Activated CD8-positive, alpha-beta memory T cell treated with anti-CD3 and anti-CD28 coated beads for 48 hours (primary cell): ENCODE measurements at places on chromosomes 6 and 20.
A peak's percentile ranks its signal among the peaks of the same experiment; 100 is the strongest.

GRCh38 chr20:12207875-12208274 lies 290.2 kb downstream of the BTBD3 start:
- DNase-seq = no peak

- peak; percentile 12 for DNase-seq
These were observed 88.2 kb downstream of the ZFP64 start for GRCh38 chr20:52103335-52103912.

DNA sequence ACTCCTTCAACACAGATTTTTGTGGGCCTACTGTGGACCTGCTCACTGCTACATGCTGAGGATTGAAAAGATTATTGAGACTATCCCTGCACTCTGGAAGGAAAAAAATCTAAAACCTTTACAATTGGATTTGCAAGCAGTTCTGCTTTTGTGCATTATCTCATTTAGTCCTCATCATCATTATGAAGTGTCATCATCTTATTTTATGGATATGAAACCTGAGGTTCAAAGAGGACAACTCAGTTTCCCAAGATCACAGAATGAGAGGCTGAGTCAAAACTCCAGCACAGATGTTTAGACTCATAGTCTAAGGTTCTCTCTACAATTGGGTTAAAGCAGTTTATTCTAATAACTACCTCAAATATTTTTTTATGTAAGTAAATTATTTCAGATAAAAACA lies 160.2 kb upstream of the MARCKS start:
- no peak for DNase-seq

DNA sequence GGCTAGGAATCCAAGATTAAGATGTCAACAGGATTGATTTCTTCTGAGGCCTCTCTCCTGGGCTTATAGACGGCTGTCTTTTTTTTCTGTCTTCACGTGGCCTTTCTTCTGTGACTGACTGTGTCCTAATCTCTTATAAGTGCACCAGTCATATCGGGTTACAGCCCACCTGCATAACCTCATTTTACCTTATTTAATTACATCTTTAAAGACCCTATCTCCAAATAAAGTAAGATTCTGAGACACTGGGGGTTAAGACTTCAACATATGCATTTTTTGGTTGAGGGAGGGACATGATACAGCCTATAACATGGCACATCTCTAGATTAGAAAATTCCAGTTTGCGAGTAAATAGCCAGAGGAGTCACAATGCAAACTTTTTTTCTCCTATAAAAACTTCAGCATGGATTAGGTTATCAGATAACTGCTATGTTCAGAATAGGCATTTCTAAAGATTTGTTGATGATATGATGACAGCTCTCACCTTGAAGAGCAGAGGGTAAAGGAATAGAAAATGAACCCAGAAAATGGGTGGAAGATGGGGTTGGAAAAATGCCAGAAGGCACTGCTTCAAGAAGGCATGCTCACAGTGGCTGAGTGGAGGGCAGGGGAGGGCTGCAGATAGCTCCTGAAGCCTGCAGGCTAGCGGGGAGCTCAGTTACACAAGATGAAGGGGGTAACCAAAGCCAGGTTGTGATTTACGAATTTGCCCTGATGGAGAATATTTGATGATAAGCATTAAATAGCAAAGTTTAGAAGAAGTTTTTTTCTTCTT lies 8.7 kb upstream of the PDE7B start:
- DNase-seq = no peak

DNA sequence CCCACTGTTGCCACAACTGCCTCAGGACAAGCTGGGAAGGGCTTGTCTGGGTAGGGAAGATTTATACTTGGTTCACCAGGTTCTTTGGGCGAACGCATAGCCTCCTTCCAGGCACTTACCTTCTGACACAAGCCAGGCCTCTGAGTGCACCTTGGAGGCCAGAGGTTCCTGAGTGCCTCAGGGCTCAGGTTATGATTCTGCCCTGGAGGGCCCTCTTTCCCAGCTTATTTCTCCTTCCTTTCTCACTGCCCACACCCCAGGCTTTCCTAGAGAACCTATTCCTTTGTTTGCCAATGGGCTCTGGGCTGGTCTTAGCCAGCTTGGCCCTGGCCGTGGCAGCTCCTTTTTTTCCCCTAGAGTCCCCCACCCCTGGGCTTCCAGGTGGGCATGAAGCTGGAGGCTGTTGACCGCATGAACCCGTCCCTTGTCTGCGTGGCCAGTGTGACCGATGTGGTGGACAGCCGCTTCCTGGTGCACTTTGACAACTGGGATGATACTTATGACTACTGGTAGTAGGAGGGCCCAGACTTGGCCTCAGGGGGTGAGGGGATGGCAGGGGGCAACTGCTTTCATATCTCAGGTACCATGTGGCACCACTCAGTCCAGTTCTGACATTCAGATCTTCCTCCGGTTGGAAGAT lies 25.0 kb downstream of the L3MBTL1 start:
- DNase-seq = no peak

DNA sequence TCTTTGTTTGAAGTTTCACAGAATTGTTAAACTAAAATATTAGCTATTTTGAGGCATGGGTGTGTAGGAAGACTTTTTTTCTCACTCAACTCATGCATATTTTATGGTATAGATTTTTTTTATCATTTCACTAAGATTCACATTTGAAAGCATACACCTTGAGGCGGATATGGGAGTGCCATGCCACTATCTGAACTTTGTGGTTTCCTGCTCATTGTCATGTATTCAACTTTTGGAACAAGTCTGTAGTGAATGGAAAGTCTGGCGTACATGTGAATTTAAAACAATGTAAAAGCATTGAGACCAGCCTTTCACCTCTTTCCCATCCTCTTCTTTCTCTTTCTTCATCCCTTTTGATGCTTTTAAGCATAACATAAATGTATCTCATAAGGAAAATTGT lies 147.9 kb downstream of the TPBG start:
- DNase-seq = no peak

- no peak for DNase-seq
These were observed 3.4 kb downstream of the OXT start for GRCh38 chr20:3074812-3075211.

DNA sequence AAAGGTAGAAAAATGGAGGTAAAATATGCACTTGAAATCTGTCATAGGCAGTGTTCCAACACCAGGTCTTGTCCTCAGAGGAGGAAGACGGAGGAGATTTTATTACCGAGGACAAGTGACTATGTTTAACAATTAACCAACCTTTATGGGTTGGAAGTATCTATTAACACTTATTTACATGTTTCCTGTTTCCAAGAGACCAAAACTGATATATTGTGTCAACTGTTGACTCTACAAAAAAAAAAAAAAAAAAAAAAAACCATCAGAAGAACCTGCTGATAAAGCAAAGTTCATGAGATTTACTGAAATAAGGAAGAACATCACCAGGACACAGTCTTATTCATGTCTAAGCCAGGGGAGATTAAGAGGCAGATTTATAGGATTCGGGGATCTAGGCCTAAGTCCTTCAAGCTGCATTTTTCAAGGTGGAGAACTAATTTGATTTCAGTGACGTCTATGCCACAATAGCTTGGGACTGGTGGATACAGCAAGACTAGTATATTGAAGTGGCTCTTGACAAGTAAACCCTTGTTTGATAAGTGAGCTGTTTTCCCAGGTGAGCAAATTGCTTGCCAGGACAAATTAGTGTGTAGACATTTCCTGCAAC lies 126.6 kb upstream of the NAA20 start:
- DNase-seq = no peak

GRCh38 chr20:58518387-58518786 lies 3.2 kb upstream of the APCDD1L start:
- no peak for DNase-seq

GRCh38 chr6:137363805-137364138 lies 130.4 kb downstream of the OLIG3 start:
- DNase-seq = no peak

- DNase-seq = no peak
These were observed 42.8 kb downstream of the GPR6 start for GRCh38 chr6:110020888-110021287.

GRCh38 chr20:46226602-46227001 lies 81.7 kb downstream of the CDH22 start:
- DNase-seq = no peak

GRCh38 chr6:18413381-18413780 lies 26.2 kb downstream of the RNF144B start:
- no peak for DNase-seq

DNA sequence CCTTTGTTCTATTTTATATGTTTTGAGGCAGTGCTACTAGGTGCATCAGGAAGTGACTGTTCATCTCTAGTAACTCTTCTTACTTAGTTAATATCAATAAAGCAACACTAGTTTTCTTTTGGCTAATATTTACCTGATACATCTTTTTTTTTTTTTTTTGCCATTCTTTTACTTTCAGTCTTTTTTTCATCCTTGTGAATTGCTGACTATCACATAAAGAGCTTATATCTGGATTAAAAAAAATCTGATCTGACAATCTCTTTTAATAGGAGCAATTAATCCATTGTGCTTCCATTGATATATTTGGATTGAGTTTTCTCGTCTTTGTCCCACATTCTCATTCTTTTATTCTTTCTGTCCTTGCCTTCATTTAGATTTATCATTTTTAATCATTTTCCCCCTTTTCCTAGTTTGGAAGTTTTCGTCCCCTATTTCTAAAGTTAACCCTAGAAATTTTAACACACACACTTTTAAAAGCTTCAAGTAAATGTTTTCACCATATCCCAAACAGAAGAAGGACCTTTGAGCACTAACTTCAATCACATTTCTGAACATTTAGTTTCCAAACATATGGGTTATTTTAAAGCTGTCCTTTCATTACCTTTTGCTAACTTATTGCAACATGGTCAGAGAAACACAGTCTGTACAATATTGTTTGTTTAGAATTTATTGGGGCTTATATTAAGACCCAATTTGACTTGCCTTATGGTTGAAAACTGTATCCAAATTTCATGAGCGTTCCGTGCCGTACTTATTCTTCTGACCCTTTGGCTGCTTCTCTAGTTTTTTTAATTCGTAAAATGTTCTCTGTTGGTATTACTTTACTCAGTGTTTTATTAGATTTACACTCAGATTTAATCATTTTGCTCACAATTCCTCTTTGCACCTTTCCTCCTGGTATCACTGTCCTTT lies 63.0 kb downstream of the SYCP2L start:
- no peak for DNase-seq

DNA sequence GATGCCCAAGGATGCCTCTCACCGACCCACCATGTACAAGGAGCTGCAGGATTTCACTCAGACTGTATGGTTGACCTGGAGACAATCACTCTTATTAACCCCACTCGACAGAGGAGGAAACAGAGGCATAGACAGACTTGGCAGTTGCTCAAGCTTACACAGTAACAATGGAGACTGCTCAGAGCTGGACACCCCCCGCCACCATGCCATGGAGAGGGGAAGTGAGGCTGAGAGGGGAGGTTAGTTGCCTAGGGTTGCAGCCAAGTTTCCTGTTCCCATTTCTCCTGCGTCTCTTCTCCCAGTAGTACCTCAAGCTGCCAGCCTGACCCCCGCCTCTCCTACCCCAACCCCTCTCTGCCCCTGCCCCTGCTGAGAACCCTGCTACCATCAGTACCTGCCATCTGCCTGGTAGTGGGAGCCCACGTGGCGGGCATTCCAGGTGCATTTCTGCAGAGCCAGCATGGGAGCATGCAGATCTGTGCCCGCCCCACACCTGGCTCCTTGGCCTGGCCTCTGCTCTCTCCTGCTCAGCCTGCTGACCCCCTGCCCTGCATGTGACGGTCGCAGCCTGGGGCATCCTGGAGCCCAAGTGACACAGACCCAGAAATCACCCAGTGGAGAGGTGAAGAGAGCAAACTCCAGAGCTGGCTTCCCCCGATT lies 157.7 kb downstream of the PREX1 start:
- DNase-seq = no peak

- no peak for DNase-seq
These were observed 9.8 kb downstream of the VEGFA start for GRCh38 chr6:43779852-43780236.

GRCh38 chr20:37737826-37738420 lies 44.1 kb downstream of the CTNNBL1 start:
- no peak for DNase-seq

DNA sequence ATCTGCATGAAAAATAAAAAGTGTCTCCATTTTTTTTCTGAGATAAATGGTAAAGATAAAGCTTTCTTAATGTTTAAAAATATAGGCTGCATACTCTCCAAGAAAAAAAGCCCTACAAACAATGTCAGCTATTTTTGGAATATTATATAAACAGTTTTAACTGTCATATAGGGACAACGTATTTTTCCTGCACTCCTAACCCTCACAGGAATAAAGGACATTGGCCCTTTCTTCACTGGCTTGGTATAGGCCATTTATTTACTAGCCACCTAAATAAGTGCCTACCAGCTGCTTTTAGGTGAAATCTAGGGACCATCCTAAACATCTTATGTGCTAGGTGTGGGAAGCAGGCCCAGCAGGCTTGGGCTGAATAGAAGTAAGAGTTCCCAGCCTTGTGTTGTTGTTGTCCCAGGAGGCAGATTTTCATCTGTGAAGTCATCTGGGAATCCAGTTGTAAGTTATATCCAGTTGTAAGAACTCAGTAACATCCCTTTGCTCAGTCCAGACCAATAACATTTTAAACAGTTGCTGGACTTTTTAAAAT lies 21.3 kb downstream of the FOXO3 start:
- DNase-seq = no peak

GRCh38 chr20:45905505-45906079 lies 6.4 kb downstream of the PLTP start:
- DNase-seq = no peak

DNA sequence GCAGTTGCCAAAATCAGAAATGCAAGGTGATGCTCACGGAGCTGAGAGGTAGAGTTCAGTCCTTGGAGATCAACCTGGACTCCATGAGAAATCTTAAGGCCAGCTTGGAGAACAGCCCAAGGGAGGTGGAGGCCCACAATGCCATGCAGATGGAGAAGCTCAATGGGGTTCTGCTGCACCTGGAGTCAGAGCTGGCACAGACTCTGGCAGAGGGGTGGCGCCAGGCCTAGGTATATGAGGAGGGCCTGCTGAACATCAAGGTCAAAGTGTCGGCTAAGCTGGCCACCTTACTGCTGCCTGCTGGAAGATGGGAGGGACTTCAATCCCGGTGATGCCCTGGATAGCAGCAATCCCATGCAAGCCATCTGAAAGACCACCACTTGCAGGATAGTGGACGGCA lies 23.9 kb upstream of the FUT9 start:
- no peak for DNase-seq

- no peak for DNase-seq
These were observed 20.1 kb upstream of the FAM83C start for GRCh38 chr20:35312318-35312717.

GRCh38 chr6:108782179-108783041 lies 65.8 kb upstream of the ARMC2 start:
- peak; percentile 23 for DNase-seq

- DNase-seq = no peak
These were observed 313.0 kb upstream of the DEFB112 start for GRCh38 chr6:50362706-50363105.

- DNase-seq = no peak
These were observed 7.3 kb downstream of the DLGAP4 start for GRCh38 chr20:36313476-36313875.

- DNase-seq = no peak
These were observed 258.4 kb upstream of the FAM83B start for GRCh38 chr6:54588176-54588575.

DNA sequence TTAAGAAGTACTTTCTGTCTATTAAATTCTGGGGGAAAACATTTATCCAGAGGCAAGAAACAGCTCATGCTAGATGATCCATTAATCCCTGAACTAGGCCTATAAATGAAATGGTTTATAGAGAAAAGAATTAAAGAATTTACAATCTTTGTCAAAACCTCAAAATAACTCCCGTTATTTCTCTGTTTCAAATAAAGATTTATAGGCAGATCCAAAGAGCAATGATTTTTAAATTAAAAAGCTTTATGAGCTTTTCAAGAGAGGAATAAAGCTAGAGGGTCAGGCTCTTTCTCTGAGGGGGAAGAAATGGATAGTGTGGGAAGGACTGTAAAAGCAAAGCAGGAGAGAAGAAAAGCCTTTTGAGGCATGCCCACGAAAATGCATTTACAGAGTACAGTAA lies 82.5 kb upstream of the OGFRL1 start:
- DNase-seq = no peak
